Trophoblast cell (in vitro differentiated cells and primary cell): ENCODE measurements at places on chromosomes 6 and 20.

- H3K27ac ChIP-seq, result no peak overlapping the region
- no peak overlapping the region for H3K4me3 ChIP-seq
- no peak for DNase-seq
- no peaks in the 10 kb centered on the region for H3K27me3 ChIP-seq
- peaks cover 29% of the 10 kb centered on the region for H3K4me1 ChIP-seq
Measured at GRCh38 chr6:13358511-13358910, 30.2 kb upstream of the TBC1D7 start.

- no peak overlapping the region for H3K4me3 ChIP-seq
- H3K36me3 ChIP-seq, result no peaks in the 10 kb centered on the region
- H3K27me3 ChIP-seq, result no peaks in the 10 kb centered on the region
- no peaks in the 10 kb centered on the region for H3K4me1 ChIP-seq
- no peak for DNase-seq
Measured at GRCh38 chr6:88141561-88142296, 24.4 kb downstream of the CNR1 start.

GRCh38 chr6:100452998-100453397 lies 11.7 kb downstream of the SIM1 start:
- H3K4me3 ChIP-seq, result no peak overlapping the region
- no peaks in the 10 kb centered on the region for H3K36me3 ChIP-seq
- no peak overlapping the region for H3K27ac ChIP-seq
- peaks cover 12% of the 10 kb centered on the region for H3K4me1 ChIP-seq

- H3K4me1 ChIP-seq, result no peaks in the 10 kb centered on the region
- no peak overlapping the region for H3K27ac ChIP-seq
- no peak overlapping the region for H3K4me3 ChIP-seq
- H3K36me3 ChIP-seq, result no peaks in the 10 kb centered on the region
- H3K27me3 ChIP-seq, result no peaks in the 10 kb centered on the region
- no peak for DNase-seq
Measured at GRCh38 chr6:139239064-139239463, 52.7 kb downstream of the TXLNB start.

DNA sequence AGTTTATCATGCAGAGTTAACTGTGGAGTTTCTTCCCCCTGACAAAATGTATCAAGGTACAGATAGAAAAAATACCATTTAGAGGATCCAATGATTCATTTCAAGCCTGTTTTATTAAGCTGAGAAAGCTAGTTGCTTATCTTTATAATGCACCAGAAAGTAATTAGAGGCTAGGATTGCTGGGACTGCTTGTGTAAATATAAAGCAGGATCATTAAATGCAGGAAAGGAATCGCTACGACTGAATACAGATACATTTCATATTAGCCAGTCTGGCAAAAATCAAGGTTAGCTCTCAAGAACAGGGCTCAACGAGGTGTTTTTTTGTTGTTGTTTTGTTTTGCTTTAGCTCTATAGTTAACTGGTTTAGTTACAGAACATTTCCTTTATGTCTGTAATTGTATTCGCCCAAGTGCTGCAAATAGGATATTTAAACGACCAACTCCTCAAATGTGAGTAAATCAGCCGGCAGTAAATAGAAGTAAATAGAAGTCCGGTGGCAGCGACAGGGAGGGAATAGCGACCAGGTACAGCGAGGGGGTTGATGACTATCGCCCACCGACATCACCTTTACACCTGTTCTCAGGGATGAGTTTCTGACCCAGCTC lies 748 bp downstream of the UBE2J1 start:
- no peaks in the 10 kb centered on the region for H3K27me3 ChIP-seq
- H3K27ac ChIP-seq, result peak overlapping the region; percentile 98
- DNase-seq, result no peak
- peaks cover 18% of the 10 kb centered on the region for H3K4me1 ChIP-seq

- H3K4me1 ChIP-seq, result peaks cover 7% of the 10 kb centered on the region
- no peak overlapping the region for H3K27ac ChIP-seq
- DNase-seq, result no peak
- H3K36me3 ChIP-seq, result no peaks in the 10 kb centered on the region
Measured at GRCh38 chr6:25341203-25341552, 62.0 kb downstream of the CARMIL1 start.

DNA sequence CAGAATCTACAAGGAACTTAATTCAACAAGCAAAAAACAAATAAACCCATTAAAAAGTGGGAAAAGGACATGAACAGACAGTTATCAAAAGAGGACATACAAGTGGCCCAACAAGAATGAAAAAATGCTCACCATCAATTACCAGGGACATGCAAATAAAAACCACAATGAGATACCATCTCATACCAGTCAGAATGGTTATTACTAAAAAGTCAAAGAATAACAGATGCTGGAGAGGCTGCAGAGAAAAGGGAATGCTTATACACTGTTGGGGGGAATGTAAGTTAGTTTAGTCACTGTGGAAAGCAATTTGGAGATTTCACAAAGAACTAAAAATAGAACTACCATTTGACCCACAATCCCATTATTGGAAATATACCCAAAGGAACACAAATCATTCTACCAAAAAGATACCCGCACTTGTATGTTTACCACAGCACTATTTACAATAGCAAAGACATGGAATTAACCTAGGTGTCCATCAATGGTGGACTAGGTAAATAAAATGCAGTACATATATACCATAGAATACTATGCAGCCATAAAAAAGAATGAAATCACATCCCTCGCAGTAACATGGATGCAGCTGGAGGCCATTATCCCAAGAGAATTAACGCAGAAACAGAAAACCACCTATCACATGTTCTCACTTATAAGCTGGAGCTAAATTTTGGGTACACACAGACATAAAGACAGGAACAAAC lies 48.4 kb downstream of the RNGTT start:
- no peak overlapping the region for H3K4me3 ChIP-seq
- no peak for DNase-seq
- H3K27ac ChIP-seq, result no peak overlapping the region
- H3K36me3 ChIP-seq, result no peaks in the 10 kb centered on the region

DNA sequence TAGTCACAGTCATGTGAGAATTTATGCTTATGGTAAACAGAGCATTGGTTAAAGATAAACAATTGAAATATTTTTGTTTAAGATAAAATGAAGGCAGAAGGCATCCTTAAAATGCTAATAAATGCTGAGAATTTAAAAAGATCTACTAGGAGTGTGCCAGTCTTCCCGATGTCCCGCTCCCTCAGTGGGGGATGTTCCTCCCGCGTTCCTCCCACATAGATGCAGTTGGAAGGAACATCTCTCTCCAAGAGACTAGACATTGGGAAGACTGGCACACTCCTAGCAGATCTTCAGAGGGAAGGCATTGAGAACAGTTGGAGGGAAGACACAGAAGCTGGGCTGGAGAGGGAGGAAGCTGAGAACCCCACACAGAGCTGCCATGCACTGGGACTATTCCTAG lies 203.3 kb downstream of the EDN1 start:
- H3K27ac ChIP-seq, result no peak overlapping the region
- no peak overlapping the region for H3K4me3 ChIP-seq
- no peaks in the 10 kb centered on the region for H3K4me1 ChIP-seq

- H3K27ac ChIP-seq, result no peak overlapping the region
- H3K27me3 ChIP-seq, result no peaks in the 10 kb centered on the region
- H3K4me1 ChIP-seq, result peaks cover 2% of the 10 kb centered on the region
- no peak for DNase-seq
Measured at GRCh38 chr6:159038914-159039884, 5.6 kb downstream of the TAGAP start.

DNA sequence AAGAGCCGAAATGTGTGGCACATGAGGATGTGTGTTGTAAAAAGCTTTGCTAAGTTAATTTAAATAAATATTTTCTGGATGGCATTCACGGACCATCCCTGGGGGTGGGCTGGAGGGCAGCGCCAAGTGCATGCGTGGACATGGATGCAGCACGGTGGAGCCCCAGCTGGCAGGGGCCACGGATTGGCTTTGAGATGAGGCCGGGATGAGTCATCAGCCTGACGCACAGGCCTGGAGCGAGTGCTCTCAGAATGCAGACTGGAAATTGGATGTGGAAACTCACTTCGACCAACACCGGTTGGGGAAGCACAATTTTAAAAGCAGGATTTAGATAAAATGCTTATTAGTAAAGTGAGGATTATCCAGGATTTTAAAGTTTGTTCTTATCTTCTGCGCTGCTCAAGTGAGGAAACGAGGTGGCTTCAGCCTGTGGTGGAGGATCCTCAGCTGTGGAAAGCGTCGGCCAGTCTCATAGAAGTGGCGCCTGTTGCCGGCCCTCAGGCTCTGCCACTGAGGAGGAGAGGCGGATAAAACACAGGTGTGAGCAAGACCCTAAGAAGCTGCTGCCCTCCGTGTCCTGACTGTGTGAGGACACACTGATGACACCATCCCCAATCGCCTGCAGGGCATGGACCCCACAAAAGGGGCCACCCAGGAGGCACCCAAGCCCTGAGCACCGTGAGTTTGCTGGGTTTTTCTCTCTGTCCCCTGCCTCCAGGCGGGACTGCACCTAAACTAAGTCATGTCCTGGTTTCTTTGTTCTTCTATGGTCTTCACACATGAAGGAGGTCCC lies 279.7 kb downstream of the CDH4 start:
- no peak overlapping the region for H3K4me3 ChIP-seq
- H3K27me3 ChIP-seq, result no peaks in the 10 kb centered on the region
- no peak overlapping the region for H3K27ac ChIP-seq

DNA sequence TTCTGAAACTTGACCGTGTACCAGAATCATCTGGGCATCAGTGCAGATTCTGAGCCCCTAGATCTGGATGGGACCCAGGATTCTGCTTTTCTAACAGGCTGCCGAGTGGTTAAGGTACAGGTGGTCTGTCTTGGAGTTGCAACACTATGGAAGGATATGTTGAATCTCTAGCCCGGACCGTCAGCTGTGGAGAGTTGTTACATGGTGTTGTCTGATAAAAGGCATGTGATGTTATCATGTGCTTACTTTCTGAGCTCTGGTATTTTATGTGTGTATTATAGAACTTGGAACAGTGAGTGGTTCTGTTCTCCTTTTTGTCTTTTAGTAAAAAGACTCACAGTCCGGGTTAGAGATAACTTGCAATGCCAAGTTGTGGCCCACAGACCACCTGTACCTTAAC lies 123.0 kb downstream of the JARID2 start:
- no peak overlapping the region for H3K27ac ChIP-seq
- peak; percentile 41 for DNase-seq
- H3K4me3 ChIP-seq, result no peak overlapping the region
- no peaks in the 10 kb centered on the region for H3K27me3 ChIP-seq

- no peaks in the 10 kb centered on the region for H3K36me3 ChIP-seq
- H3K27ac ChIP-seq, result no peak overlapping the region
- peaks cover 2% of the 10 kb centered on the region for H3K4me1 ChIP-seq
Measured at GRCh38 chr6:5471044-5471443, 209.7 kb downstream of the FARS2 start.

DNA sequence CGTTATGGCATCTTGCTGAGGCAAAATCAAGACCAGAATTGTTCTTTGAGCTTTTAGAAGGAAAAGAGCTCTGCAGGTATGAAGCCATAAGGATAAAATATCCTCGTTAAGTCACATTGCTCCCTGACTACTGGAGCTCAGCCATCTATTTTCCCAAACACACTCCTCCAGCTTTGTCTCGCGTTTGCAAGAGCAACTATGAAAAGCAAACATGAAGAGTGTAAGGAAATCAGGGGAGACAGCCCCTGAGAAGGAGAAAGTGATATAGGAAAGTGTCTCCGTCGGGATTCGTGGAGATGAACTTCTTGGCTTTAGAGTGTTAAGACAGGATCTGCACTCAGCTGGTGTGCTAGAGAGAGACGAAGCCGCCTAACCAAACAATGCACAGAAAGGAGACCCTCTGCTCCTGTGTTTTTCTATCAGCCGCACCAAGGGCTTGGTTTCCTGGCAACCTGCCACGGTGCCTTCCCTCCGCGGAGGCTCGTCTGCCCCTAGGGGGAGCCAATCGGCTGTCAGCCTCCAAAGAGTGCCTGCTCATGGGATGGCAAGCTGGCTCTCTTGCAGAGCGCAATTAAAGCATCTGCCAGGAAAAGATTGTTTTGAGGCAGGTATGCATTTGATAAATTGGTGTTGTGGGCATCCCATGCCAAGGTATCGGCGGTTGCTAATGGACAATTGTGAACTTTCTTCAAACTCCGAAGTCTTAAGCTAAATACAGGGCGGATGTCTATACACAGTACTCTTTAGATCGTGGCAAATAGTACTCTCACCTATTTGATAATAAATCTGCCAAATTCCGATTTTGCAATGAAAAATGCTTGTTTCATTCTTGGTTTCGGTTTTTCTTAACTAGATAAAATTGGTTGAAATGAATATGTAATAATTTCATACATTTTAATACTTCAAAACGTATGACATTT lies 603.2 kb downstream of the RNF144B start:
- DNase-seq, result peak; percentile 70
- H3K27ac ChIP-seq, result no peak overlapping the region
- H3K27me3 ChIP-seq, result no peaks in the 10 kb centered on the region
- H3K4me3 ChIP-seq, result no peak overlapping the region
- H3K36me3 ChIP-seq, result no peaks in the 10 kb centered on the region
- no peaks in the 10 kb centered on the region for H3K4me1 ChIP-seq

DNA sequence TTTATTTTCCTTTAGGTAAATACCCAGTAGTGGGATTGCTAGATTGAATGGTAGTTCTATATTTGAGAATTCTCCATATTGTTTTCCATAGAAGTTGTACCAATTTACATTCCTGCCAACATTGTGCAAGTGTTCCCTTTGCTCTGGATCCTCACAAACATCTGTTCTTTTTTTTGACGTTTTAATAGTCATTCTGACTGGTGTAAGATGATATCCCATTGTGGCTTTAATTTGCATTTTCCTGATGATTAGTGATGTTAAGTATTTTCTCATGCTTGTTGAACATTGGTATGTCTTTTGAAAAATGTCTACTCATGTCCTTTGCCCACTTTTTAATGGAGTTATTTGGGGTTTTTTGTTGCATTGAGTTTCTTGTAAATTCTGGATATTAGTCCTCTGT lies 85.6 kb downstream of the UBE3D start:
- no peak overlapping the region for H3K27ac ChIP-seq
- no peaks in the 10 kb centered on the region for H3K36me3 ChIP-seq
- no peaks in the 10 kb centered on the region for H3K27me3 ChIP-seq
- DNase-seq, result no peak

DNA sequence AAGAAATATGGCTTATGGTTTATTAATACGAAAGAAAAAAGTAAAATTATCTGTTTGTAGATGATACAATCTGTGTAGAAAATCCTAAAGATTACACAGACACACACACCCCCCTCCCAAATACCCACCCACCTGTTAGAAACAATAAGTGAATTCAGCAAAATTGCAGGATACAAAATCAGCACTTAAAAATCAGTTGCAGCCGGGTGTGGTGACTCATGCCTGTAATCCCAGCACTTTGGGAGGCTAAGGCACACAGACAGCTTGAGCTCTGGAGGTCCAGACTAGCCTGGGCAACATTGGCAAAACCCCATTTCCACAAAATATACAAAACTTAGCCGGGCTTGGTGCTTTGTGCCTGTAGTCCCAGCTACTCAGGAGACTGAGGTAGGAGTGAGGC lies 42.3 kb downstream of the NINL start:
- H3K4me3 ChIP-seq, result no peak overlapping the region
- H3K4me1 ChIP-seq, result peaks cover 18% of the 10 kb centered on the region
- H3K27ac ChIP-seq, result peak overlapping the region; percentile 31
- no peak for DNase-seq
- H3K27me3 ChIP-seq, result no peaks in the 10 kb centered on the region
- H3K36me3 ChIP-seq, result peaks cover under 1% of the 10 kb centered on the region
